Lung microvascular endothelial cell (primary cell): ENCODE measurements at places on chromosomes 5 and 9.
A peak's percentile ranks its signal among the peaks of the same experiment; 100 is the strongest.

DNA sequence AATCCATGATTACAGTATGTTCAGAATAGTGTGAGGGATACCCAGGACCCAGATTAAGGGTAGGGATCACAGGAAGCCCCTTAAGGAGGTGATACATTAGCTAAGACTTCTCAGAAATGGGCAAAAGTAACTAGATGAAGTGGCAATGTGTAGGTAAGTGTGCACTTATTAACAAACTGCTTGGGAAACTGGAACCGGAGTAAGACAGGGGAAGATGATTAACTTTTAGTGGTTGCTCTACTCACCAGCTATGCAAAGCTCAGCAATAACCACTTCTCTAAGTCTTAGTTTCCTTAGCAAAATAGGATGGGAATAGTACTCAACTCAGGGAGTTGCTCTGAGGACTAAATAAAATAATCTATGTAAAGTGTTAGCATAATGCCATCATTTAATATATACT, 182.2 kb downstream of the MCTP1 start:
- DNase-seq, result no peak

DNA sequence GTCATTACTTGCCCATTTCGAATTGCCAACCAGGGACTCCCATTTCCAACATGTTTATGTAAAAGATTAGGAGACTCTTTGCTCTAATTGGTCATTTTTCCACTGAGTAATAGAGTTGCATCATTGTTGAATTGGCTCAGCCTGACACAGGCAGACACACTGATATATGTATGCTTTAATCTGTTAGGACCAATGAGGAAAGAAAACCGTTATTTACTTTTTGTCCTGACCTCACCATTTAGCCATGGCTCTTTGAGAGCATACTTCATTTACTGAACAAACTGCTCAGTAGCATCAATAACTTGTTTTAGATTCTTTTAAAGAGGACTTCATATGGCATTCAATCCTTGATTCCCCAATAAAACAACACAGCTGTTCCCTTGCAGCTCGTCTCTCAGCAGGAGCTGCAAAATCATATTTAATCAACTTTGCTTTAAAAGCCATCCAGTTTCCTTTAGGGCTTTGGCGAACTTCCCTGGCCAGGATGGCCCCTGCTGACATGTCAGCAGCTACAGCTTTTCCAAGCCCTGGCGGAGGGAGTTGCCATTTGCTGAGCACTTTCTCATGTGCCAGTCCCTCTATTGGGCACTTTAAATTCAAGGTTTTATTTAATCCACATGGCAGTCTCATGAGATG, 251.5 kb upstream of the TNC start:
- no peak for DNase-seq

DNA sequence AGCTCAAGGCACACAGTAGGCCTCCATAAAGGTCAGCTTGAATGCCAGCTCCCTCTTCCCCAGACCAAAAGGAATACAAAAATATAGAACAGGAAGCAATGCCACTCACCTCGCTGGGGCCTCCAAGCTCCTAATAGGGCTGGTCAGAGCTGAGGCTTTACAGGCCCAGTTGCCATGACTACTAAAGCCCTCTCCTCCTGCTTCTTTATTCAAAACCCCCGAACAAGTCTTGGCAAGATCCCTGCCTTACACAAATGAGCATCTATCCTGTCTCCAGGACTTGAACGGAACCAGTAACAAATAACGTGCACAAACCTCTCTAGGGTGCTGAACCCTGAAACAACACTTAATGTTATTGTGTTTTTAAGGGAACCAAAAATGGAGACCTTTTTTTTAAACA, 136.3 kb downstream of the SIL1 start:
- DNase-seq, result peak; percentile 8

DNA sequence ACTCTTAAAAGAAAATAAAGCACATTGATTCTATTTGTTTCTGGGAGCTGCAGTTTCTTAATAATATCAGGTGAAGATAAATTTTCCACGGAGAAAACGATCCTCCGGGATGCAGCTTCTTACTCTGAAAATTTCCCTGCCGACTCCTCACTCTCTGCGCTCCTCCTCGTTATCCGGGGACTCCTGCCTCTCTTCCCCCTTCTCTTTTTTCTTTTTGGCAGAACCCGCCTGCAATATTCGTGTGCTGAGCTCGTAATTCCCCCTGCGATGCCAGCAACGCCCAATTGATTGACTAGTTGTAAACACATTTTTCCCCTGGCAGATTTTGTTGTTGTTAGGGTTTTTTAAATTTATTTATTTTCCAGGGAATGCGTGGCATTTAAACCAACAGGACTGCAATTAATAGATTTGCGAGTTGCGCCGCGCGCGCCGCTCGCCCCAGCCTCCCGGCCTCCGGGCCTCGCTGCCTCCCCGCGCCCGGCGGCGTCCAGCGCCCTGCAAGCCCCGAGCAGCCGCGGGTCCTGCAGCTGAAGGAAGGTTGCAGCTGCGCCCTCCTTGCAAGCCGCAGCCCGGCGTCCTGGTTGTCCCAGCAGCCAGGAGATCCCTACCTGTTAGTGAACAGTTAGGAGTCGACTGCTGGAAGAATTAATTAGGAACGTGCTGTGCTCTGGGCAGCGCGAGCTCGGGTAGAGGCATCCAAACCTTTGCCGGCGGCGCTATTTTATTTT, 2.2 kb downstream of the NTNG2 start:
- DNase-seq, result no peak

GRCh38 chr5:126445502-126446174, 22.4 kb downstream of the GRAMD2B start:
- no peak for DNase-seq

DNA sequence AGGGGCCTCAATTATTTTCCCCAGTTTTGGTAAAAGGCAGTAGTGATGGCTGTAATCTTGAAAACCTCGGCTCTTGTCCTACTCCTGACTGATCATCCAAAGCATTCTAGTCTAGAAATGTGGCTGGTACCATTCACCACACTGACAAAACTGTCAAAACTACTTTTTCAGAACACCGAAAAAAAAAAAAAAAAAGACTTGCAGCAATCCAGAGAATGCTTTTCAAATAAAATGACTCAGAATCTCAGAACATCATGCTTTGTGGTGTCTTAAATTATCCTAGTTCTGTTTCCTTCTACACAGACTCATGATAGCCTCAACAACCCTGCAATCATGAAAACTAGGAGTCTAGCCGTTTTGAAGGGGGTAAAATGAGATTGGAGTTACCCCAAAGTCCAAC, 13.4 kb downstream of the SLC28A3 start:
- no peak for DNase-seq

GRCh38 chr9:78393932-78394331, 97.0 kb downstream of the PSAT1 start:
- no peak for DNase-seq

- DNase-seq, result no peak
These were observed 7.8 kb downstream of the ATP10B start for GRCh38 chr5:160844177-160844576.

DNA sequence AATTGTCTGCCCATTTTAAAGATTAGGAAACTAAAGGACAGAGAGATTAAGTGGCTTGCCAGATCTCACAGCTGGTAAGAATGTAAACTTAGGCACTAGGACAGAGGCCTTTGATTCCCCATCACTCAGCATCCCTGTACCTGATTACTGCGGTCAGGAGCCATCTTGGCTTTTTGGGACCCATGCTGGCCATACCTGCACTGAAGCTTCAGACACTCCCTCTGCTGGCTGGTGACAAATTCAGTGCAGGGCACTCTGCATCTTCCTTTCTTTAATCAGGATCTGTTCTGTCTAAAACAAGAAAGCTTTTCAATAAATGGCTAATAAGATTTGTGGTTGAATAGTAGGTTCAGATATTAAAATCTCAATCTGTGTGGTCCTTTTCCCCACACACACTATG, 215.5 kb upstream of the RORB start:
- DNase-seq, result no peak

DNA sequence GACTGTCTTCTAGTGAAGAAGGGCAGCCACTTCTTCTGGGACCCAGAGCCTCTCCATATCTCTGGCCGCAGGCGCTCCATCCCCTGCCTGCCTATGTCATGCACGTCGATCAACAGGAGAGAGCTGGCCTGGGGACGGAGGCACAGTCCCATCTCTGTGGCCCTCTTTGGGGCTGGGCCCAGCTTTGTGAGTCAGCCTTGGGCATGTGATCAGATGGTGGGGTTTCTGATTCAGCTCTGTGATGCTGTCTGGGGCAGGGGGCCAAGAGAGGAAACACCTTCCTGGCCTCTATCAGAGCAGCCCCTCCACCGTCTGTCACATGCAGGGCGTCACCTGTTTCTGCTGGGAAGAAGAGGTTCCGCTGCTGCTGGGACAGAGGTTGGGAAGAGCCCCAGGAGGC, 72.6 kb downstream of the MVB12B start:
- DNase-seq, result peak; percentile 24

GRCh38 chr9:36817160-36817834, 216.8 kb downstream of the PAX5 start:
- DNase-seq, result no peak

DNA sequence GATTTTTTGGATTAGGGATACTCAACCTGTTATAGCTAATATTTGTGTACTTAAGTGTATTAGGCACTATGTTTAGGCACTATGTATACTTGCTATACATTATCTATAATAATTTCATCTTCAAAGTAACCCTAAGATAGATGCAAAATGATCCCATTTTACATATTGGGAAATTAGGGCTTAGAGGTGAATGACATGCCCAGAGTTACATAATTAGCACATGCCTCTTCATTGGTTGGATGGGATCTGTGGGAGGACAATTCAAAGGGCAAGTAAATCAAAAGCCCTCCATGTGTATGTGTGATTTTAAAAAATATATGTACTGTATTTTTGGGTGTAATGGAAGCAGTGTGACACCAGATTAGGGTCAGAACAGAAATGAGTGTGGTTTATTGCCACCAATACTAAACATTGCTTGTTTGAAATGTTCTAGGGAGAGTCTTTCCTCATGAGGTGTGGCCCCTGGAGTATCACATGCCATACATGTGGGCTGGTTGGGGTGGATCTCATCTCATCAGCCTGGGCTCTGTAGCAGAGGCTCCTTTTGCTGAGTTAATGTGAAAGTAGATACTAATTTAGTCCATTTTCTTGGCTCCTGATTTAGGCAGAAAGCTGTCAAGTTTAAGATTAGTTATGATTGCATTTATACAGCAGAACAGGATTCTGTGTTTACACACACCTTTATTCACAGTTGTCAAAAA, 5.5 kb downstream of the C9orf85 start:
- no peak for DNase-seq

GRCh38 chr9:33227008-33227398, 13.0 kb upstream of the SPINK4 start:
- no peak for DNase-seq

DNA sequence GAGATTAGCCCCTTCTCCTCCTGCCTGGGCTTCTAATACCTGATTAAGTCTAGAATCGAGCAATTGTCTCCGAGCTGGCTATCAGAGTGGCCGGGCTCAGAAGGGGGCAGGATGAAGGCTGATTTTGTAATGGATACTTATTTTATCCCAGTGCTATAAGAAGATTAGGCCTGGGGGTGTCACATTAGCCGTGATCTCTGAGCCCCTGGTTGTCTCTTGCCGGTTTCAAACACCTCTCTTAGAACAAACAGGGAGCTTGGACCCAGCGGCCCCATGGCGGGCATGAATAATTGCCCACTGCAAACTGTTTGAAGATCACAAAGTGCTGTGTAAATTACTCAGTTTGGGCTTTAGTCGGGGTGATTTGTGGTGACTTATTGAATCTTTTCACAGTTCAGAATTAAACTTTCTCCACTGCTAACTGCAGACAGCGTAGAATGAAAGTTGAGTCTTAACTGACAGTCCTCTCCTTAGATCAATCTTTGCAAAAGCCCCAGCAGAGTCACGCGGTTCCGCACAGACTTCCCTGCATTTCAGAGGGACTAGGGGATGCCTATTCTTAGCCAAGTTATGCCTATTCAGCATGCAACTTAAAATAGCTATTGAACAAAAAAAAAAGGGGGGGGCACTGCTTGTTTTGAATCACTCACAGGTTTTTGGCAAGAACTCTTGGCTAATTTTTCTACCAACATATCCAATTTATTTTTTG, 200.6 kb upstream of the IRX1 start:
- no peak for DNase-seq

DNA sequence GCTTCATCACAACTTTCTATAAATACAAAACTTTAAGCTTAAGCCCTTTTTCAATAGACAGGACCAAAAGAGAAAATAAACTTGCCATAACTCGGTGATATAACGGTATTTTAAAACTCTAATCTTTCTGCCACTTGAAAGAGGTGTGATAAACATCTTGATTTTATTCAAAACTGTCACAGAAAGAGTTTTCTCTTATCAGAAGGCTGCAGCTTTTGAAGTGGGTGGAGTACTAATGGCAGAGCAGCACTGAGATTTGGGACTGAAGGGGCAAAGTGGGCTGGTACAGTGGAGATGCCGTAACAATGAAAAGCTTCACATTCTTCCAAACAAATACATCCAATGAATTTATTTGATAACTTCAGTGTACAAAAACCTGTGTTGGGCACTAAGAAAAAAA, 92.5 kb downstream of the FBXO38 start:
- no peak for DNase-seq

GRCh38 chr9:35470894-35471293, 19.0 kb upstream of the RUSC2 start:
- DNase-seq, result peak; percentile 20

DNA sequence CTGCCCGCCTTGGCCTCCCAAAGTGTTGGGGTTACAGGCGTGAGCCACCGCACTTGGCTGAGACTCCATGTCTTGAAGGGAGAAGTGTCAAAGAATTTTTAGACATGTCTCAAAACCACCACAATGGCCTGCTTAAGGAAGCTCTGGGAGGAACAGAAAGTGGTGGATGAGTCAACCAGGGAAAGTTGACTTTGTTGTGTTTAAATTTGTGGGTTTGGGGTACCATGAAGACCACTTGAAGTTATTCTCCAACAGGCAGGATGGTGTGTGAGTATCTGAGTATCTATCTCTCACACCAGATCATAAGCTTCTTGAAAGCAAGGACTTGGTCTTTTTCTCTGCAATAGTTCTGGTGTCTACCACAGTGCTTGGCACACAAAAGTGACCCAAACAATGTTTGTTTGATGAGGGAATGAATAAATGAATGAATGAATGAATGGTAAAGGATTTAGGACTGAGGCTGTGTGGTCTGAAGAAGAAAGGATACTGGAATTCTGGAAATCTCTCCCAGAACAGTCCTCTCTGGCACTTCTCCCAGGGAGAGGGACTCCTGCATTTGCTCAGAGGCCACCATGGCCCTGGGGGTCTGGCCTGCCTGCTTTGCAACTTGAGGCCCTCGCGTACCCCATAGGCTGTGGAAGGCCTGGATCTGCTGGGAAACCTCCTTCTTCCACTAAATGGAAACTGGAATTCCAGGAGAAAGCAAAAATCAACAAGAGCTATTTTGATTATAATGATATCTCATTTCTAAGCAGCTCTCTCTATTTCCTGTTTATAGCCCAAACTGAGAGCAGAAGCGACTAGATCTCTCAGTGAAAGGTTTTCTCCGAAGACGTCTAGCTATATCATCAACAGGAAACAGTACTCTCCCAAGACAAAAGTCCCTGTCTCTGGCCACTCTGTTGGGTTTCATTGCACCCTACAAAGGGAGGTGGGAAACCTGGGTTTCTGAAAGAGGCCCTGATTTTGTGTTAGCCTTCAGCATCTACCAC, 187.9 kb downstream of the PALM2AKAP2 start:
- peak; percentile 72 for DNase-seq
